ENCODE measurements at places on chromosomes 4 and X.
A peak's percentile ranks its signal among the peaks of the same experiment; 100 is the strongest.

DNA sequence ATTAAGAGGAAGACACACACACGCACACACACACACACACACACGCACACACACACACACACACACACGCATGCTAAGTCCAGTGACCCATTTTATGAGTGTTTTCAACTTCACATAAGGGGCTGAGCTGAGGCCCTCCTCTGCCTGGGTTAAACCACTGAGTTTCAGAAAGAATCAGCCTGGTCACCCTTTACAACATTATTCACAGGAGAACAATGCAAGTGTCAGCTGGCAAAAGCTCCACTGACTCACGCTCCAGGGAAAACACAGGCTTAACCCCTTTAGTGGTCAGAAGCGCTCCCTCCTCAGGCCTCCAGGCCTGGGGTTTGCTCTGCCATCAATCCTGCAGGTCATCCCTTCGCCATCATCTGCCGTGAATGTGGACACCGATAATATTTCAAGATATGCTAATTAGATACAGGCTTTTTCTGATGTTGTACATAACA is 46.9 kb downstream of the ACOX3 start:
- DNase-seq: no peak

- DNase-seq: no peak
Observed at GRCh38 chrX:39204353-39204752, 403.1 kb downstream of the MID1IP1 start.

DNA sequence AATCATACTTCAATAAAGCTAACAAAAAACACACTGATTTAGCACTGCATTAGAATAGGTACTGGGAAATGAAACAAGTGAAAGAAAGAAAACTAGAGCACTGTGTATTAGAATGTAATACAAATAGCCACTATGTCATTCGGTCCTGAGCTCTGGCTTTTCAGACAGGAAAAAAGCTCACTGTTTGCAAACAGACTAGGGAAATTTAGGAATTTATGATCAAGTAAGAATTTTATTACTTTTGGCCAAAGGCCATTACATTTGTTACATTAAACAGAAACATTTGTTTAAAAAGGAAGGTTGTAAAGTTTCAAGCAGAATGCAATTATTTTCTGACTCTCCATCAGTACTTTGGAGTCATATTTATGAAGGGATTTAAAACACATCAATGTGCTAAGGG is 68.7 kb downstream of the KLHL8 start:
- no peak for DNase-seq

DNA sequence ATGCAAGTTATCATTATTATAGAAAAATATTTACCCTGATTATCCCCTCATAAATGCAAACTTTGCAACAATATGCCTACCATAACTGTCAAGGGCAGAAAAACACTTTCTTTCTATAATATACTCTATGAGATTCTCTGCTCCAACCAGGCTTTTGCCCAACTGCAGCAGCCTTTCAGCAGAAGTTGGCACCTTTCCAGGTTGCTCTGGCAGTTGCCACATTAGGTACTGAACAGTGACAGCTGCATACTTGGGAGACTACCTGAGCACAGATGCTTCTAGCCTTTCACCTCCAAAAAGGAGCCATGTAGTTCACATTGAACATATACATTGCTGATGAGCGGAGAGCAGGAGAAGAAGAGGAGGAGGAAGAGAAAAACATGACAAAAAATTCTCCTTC is 69.5 kb upstream of the BRWD3 start:
- DNase-seq: no peak

DNA sequence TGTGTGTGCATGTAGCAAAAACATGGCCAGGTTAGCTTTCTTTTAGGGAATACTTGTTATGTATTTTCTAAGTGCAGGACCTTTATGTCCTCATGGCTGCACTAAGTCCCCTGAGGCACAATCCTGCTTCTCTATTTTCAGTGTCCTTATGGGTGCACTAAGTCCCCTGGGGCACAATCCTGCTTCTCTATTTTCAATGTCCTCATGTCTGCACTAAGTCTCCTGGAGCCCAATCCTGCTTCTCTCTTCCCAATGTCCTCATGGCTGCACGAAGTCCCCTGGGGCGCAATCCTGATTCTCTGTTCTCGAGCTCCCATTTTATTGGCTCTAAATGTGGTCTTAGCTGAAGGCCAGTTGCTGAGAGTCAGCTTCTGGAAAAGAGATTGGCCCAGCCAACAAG is 49.7 kb upstream of the GPRIN3 start:
- DNase-seq: no peak

- no peak for DNase-seq
Observed at GRCh38 chrX:121150217-121150616, 102.8 kb downstream of the GLUD2 start.

- no peak for DNase-seq
Observed at GRCh38 chrX:65706041-65706828, 38.8 kb downstream of the MSN start.

DNA sequence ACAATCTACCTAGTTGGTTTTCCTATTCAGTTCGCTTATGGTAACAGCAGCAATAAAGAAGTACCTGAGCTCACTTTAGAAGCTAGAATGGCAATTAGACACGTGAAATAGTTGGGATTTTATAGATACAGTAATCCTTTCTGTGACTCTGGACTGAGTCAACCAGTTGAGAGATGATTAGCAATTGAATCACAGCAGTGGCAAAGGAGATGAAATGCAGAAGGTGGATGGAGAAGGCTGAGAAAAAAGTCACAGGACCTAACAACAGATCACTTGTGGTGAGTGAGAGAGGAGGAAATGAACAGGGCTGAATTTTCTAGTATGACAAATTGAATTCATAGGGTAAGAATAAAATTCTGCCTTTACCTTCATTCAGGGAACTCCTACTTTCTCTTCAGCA is 197.1 kb upstream of the MAGEB18 start:
- no peak for DNase-seq

- no peak for DNase-seq
Observed at GRCh38 chr4:108937066-108937465, 174.2 kb upstream of the ETNPPL start.

GRCh38 chrX:140274811-140275525 is 229.9 kb downstream of the SOX3 start:
- DNase-seq: no peak

DNA sequence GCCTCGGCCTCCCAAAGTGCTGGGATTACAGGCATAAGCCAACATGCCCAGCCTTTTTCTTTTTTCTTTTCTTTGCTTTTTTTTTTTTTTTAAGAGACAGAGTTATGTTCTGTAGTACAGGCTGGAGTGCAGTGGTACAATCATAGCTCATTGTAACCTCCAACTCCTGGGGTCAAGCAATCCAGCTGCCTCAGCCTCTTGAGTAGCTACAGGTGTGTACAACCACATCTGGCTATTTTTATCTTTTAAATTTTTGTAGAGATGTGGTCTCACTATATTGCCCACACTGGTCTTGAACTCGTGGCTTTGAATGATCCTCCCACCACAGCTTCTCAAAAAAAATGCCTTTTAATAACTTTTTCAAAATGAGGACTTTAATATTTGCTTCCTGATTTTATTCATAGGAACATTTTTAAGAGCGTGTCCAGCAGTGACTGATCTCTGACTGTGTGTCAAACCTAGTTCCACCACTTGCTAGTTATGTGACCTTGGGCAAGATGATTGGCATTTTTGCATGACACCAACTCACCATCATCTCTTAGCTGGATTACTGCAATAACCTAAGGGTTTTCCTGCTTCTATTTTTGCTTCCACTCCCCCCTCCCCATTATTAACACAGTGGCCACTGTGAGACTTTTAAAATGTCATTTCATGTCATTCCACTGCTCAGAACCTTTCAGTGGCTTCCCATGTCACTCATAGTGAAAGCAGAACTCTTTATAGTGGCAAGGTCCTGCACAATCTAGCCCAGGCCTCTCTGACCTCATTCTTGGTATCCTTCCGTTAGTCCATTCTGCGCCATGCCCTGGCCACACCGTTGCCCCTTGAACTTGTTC is 4.5 kb upstream of the TNIP3 start:
- no peak for DNase-seq

- DNase-seq: no peak
Observed at GRCh38 chrX:134868771-134869495, 121.9 kb upstream of the SMIM10 start.

GRCh38 chr4:83772685-83773084 is 236.8 kb downstream of the GPAT3 start:
- DNase-seq: no peak

GRCh38 chrX:41350976-41351569 is 17.1 kb downstream of the DDX3X start:
- no peak for DNase-seq

GRCh38 chr4:18480928-18481327 is 459.4 kb upstream of the LCORL start:
- no peak for DNase-seq

DNA sequence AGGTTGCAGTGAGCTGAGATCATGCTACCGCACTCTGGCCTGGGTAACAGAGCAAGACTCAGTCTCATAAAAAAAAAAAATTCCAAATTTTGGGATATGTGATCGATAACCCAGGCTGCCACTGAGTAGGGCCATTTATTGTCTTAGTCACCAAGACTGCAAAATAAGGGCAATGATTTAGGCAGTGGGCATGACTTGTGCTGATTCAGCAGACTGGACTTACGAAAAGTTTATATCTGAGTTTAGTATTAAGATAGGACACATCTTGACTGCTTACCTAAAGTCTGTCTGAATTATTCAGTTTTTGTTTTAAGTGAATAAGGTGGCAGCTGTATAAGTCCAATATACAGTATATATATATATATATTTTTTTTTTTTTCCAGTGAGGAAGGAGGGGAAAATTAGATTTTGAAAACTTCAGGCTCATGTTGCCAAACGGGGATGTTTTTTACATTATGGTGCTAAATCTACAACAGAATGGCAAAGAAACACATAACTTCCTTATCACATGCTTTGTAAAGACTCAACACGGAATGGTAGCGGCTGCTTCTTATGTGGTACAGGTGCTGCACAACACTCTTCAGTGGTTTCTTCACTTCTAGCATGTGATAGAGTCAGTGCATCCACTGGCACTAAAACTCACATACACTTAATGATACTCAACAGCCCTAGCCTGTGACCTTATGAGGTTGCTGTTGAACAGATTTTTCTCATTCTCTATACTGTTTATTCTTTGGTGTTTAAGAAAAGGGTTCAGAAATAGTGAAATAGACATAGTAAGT is 6.5 kb downstream of the TEX13D start:
- DNase-seq: peak; percentile 38

- no peak for DNase-seq
Observed at GRCh38 chr4:2080429-2081300, 21.5 kb downstream of the NAT8L start.

DNA sequence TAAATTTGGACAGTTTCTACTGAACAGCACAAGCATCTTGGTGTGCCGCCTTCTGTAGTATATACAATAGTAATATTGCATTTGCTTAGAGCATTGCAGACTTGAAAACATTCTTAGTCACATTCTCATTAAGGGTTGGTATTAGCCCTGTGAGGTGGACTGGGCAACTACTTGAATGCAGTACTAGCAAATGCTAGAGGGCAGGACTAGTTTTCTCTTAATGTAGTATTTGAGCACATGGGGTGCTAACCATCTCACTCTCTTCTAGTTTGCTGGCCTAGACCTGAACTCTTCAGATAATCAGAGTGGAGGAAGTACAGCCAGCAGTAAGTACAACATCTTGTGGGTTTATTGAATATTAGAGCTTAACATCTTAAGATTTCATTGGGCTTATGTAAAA is 3.2 kb downstream of the DDX3X start:
- DNase-seq: no peak

DNA sequence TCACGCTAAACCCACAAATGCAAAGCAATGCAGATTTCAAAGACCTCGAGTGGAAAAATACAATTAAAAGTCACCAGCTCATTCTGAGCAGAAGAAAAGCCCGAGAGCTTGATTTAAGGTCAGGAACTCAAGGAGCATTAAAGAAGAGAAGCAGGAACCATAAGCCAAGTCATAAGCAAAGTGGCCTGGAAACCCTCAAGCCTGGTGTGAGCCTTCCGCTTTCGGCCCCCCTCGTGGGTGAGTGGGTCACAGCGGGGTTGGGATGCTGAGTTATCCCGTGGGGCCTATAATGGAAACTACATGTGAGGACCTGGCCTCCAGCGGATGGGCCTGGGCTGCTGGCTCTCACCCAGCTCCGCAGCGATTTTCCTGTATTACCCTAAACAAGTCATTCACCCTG is 504.3 kb downstream of the RAB28 start:
- no peak for DNase-seq

GRCh38 chrX:41293269-41293668 is 40.7 kb upstream of the DDX3X start:
- DNase-seq: no peak

DNA sequence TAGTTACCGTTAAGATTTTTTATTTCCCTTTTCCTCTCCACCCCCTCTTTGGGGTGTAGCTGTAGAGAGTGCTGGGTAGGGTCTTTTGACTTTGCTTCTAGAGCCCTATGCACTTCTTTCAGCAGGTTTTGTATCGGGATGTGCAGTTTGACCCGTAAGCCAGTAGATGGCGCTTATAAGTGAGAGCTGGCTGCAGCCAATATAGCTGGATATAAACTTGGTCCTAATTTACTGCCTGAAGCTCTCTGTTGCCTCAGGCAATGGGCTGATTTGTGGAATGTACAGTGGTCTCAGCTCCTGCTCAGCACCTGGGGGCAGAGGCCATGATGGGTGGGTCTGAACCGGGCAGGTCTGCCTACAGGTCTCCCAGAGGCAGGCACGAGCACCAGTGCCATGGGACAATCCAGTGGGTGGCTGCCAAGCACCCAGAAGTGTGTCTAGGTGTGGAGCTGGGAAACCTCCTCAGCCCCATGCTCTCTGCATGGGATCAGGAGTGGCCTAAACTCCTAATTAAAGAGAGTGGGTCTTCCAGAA is 146.5 kb downstream of the SPANXN1 start:
- DNase-seq: no peak

- peak; percentile 41 for DNase-seq
Observed at GRCh38 chr4:88737307-88737941, 39.8 kb upstream of the NAP1L5 start.

GRCh38 chrX:124098089-124098488 is 136.6 kb downstream of the STAG2 start:
- no peak for DNase-seq

GRCh38 chr4:178082906-178083305 is 640.7 kb upstream of the AGA start:
- no peak for DNase-seq

DNA sequence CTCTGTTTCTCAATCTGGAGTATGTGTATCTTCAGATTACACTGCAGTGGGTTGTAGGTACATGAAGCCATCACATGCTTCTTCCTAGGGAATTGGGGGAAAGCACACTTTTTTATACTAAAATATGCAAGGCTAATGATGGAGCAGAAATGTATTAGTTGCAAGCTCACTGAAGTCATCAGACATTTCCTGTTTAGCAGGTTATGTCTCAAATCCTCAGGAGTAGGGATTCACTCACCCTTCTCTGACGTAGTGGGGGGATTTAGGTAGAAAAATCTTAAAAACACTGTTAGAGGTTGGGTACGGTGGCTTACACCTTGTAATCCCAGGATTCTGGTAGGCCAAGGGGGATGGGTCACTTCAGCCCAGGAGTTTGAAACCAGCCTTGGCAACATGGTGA is 128.4 kb upstream of the GPC4 start:
- no peak for DNase-seq

GRCh38 chr4:30882995-30883675 is 163.0 kb downstream of the PCDH7 start:
- no peak for DNase-seq

GRCh38 chr4:26321373-26322221 is 783 bp downstream of the RBPJ start:
- peak; percentile 28 for DNase-seq

- DNase-seq: no peak
Observed at GRCh38 chr4:114026447-114026846, 47.0 kb upstream of the ARSJ start.

GRCh38 chr4:808860-809570 is 16.9 kb downstream of the CPLX1 start:
- no peak for DNase-seq

- DNase-seq: no peak
Observed at GRCh38 chr4:43264730-43265129, 372.2 kb downstream of the GRXCR1 start.
